ENCODE measurements at places on chromosomes 6 and 20. TPM values are rescaled to one million over a fixed set of nuclear protein-coding genes. Genes with fewer than 3 reads are reported as not detected.

The ARFGEF3 gene
- total RNA-seq = 0.72 TPM

DNA sequence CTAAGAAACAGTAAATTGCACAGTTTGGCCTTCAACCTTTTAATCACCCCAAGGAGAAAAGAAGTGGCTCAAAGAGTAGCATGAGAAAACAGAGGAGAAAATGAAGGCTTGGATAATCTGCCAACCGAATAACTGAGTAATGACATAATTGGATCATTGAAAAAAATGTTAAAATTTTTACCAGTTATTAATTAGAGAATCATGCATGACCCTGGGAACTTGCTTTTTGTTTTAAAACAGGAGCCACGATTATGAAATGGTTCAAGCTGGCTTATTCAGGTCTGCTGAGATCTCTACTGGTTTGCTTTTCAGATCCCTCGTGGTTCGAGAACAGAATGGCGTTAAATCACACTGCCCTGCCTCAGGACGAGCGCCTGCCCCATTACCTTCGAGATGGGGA, at the start of gene OPN5:
Gene OPN5, plus strand, starts transcription at position 301 of the 400 bp plus-strand sequence. Its CDS starts 35 bp downstream, at position 336.
- DNase-seq = no peak

DNA sequence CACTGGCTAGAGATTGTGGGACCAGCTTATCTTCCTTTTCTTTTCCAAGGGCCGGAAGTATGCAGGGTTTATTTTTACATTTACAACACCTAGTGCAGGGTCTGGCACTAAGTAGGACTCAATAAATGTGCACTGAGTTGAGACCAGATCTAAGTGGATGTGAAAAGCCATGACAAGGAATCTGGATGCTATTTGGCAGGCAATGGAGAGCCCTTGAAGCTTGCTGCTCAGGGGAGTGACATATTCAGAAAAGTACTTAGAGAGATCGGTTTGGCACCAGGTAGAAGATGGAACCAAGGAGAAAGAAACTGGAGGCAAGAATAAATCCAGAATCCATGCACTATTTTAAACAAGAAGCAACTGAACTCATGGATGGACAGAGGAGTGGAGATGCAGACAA, 815.8 kb downstream of the MAFB start:
- DNase-seq = no peak

- peak; percentile 76 for DNase-seq
Measured at GRCh38 chr6:3456898-3457709, at the start of gene SLC22A23. Gene SLC22A23 (minus strand): TSS chr6:3457050. CDS start chr6:3456559, 491 bp downstream.

- no peak for DNase-seq
Measured at GRCh38 chr20:57413986-57414385, 22.8 kb downstream of the RBM38 start.

DNA sequence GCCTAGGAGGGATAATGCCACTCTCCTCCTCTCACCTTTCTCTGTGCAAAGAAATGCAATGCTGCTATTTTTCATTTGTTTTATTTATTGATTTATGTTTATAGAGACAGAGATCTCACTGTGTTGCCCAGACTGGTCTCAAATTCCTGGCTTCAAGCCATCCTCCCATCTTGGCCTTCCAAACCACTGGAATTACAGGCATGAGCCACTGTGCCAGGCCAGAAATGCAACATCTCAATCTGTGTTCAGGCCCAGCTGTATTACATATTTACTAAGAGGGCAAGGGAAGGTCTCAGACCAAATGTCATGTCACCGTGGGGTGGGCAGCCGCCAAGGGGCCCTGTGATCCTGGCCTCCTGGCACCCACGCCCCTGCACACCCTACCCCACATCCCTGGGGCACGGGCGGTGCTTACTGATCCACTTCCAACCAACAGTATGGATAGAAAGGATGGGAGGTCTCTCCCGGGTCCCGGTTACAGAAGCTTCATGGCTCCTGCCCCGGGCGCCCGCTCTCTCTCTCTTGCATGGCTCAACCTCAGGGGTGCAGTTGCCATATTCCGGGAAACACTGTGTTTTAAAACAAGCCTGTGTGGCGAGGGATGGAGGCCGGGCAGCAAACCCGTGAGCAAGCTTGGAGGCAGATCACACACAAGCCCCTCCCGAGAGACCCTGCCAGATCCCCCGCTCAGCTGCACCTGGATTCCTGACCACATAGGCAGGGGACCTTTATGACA, 111.8 kb downstream of the AGPAT4 start:
- DNase-seq = no peak

- DNase-seq = no peak
Measured at GRCh38 chr6:138844192-138844591, 48.3 kb downstream of the ECT2L start.

The APOM gene
- total RNA-seq = 2.6 TPM

DNA sequence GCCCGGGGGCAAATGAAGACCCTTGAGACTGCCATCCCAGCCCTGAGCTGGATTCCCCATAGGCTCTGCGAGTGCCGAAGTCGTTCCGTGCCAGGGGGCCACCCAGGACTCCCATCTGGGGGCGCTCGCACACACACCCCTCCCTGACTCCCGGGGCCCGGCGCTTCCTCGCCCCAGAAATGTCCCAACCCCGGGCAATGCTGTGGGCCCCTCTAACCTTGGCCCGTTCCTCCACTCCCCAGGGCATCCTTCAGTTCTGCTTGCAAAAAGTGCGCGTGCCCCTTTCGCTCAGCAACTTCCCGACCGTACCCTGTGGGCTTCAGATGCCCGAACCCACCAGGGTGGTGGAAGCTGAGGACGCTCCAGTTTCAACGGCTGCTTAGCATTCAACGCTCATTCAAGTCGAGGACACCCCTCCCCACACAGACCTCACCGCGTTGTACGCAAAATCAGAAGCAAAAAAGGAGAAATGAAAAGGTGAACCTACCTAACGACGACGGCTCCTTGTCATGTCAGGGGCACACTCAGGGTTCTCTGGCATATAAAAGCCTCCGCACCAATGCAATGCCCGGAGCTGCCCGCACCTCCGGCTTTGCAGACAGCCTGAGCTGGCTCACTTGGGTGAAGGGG, 25.3 kb downstream of the RIPOR2 start:
- DNase-seq = peak; percentile 64

The FAM209B gene
- total RNA-seq = 0.64 TPM

The HMGCLL1 gene
- total RNA-seq = not detected

The LHFPL5 gene
- total RNA-seq = not detected

DNA sequence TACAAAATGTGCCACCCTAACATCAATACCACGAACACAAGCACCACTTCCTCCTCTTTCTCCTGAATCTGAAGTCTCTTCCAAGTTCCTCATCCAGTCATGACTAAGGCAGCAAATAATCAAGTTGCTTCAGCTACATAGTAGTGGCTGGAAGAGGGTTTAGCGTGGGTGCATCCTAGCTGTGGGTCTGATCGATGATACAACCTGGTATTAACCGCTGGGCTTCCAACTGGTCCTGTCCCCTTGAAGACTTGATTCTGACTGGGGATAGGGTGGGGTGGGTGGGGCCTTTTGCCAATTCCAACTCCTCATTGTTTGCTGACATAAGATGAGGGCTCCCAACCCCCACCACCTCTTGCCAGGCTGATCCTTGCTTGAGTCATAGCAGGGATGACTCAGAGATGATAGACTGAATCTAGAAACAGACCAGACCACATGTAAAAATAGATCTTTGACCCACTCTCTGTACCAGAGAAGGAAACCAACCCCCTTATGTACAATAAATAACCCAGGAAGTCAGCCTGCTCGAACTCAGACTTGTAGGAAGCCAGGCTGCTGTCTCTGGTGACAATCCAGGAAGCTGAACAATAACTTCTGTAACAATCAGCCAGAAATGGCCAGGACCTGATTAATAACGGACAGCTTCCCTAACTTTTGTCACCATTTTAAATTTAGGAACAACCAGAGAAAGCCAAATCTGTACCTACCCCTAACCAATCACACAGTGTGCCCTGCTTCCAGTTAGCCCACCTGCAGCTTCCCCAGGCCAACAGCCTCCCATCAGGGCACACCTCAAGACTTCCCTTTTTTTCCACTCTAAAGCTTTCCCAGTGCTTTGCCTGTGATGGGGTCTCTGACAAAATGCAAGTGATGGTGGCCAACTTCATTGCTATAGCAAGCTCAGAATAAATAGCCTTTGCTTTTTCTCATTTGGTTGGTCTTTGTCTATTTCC, 68.9 kb upstream of the FAM184A start:
- DNase-seq = peak; percentile 77

The GLP1R gene
- total RNA-seq = 0.12 TPM

- DNase-seq = no peak
Measured at GRCh38 chr6:24931718-24932691, 3.8 kb downstream of the RIPOR2 start.

GRCh38 chr6:104414723-104415122, 445.0 kb downstream of the HACE1 start:
- no peak for DNase-seq

- DNase-seq = no peak
Measured at GRCh38 chr20:49657118-49657901, 56.4 kb downstream of the B4GALT5 start.

The MLIP gene
- not detected for total RNA-seq

The RIPOR3 gene
- not detected for total RNA-seq

The EYS gene
- not detected for total RNA-seq

DNA sequence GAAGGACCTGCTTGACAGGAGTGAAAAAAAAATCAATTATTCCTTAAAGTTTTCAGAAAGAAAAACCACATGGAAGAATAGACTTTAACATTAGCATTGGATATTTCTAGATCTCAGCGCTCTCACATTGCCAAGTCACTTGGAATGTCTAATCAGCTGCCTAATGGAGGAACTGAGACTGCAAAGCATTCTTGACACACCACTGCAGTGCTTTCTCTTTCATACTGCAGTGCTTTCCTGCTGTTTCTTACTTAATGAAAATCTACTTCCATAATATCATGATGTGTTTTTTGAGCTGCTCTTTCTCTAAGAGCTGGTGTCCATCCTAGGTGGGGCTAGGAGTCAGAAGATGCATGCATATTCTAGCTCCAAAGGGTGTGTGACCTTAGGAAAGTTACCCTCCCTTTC, 20.4 kb upstream of the MCM3 start:
- no peak for DNase-seq

The MRAP2 gene
- not detected for total RNA-seq

The CST4 gene
- total RNA-seq = not detected

GRCh38 chr6:163405412-163406309, 8.9 kb upstream of the QKI start:
- DNase-seq = peak; percentile 34

The EGFL8 gene
- 6.1 TPM for total RNA-seq

The PNPLA1 gene
- not detected for total RNA-seq

The GSS gene
- 86.0 TPM for total RNA-seq

The FHL5 gene
- total RNA-seq = not detected

GRCh38 chr6:31597006-31597405, 4.2 kb upstream of the NCR3 start:
- peak; percentile 56 for DNase-seq

The IL17F gene
- 3.3 TPM for total RNA-seq

The SRMS gene
- not detected for total RNA-seq

GRCh38 chr20:48801197-48801596, 26.6 kb downstream of the PREX1 start:
- no peak for DNase-seq

DNA sequence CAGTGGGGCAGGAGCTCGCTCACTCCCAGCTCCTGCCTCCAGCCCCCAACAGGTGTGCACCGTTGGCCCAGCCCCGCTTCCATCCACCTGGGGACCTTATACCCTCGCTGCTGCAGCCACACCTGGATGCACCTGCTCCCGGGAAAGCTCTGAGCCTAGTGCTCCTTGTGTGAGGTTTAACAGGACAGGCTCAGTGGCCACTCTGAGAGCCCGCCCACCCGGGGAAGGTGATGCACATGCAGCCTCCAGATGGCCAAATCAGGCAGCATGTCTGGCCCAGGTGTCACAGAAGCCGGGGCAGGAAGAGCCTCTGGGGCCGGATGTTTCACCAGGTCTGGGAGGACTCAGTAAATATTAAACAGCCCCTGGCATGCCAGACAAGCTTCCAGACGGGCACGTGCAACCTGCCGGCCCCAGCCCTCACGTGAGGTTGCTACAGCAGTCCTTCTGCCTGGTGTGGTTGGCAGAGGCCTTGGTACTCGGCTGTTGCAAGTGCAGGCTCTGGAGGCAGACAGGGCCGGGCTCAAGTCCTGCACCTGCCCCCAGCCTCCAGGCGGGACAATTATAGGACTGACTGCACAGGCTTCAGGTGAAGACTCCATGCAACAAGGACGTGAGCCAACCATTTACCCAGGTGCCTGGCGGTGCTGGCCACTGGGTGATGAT, 66.9 kb downstream of the RIPOR3 start:
- DNase-seq = no peak

GRCh38 chr6:22622351-22622750, 53.0 kb downstream of the HDGFL1 start:
- DNase-seq = no peak

DNA sequence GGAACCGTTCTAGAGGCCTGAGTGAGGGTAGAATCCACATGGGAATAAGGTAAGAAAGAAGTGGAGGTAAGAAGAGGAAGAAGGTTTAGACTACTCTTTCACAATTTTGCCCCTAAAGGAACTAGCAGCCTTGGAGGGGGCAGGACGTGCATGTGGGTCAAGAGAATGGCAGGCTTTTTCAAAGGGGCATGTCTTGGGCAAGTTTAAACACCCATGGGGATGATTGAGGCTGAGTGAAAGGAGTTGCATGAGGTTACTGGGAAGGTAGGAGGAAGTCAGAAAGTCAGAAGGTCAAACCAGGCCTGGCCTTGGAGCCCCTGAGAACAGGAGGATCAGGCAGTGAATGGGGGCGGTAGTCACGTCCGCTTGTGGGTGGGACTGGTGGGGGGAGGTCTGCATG, 10.2 kb downstream of the ADA start:
- DNase-seq = no peak

- no peak for DNase-seq
Measured at GRCh38 chr20:45612314-45612713, 17.2 kb upstream of the WFDC10A start.

The VSX1 gene
- not detected for total RNA-seq

The DSP gene
- 0.22 TPM for total RNA-seq

- DNase-seq = no peak
Measured at GRCh38 chr20:17043323-17043722, 183.5 kb upstream of the PCSK2 start.
